ENCODE measurements at places on chromosomes 1 and 21.

DNA sequence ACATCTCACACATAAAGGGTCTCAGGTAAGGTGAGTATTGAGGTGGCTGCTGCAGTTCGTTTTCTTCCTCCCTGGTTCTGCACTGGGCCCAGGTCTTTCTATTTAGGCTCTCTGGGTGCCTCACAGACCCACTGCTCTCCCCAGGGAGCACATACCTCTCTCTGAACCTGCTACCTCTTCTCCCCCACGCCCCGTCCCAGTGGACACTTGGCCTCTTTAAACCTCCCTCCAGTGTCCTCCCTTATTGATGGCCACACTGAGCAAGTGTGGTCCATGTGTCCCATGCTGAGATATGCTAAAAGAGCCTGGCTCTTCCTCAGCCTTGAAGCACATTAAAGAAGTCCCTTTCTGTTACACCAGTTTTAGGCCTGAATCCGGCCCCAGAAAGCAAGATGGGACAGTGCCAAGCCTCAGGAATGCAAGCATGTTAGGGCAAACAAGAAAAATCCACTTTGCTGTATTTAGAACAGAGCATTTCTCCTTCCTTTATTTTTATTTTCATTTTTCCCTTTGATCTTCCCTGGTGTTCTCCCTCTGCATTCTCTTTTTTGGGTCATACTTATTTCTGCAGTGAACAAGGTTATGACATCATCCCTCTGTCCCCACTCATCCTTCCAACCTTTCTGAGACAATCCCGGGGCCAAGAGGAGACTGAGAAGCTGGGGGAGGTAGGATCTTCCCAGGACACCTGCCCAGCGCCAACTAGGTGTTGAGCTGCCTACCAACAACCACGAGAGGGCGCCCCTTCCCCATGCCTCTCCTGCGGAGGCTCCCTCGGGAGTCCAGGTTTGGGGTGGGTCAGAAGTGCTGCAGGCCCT lies 5.0 kb upstream of the CHI3L2 start:
- peak; percentile 65 for DNase-seq

DNA sequence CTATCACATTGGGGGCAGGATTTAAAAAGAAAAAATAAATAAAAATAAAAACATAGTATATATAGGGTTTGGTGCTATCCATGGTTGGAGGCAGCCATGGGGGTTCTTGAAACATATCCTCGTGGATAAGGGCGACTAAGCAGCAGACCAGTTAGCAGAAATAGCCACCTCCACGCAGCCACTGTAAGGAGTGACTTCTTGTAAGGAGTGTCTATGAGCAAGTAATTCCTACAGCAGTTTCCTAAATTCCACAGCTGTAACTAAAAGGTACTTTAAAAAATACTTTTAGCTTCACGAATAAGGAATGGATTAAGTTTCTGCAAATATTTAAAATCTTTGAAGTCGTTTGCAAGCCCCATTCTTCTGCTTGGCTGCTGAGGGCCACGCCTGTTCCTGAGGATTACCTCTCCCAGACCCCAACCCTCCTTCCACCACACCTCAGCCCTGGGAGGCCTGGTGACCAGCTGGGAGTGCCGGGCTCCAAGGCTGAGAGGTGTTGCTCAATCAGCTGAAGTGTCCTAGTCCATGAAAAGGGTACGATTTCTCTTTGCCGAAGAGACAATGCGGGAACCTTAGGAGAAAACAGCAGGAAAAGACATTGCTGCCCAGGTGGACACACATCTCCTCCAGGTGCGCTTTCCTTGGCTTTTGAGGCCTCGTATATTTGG lies 115.3 kb downstream of the ADSS2 start:
- DNase-seq: no peak

GRCh38 chr1:180218806-180219765 lies 11.0 kb upstream of the LHX4 start:
- DNase-seq: no peak

- DNase-seq: peak; percentile 78
Measured at GRCh38 chr1:154669464-154670282, 61.7 kb upstream of the ADAR start.

DNA sequence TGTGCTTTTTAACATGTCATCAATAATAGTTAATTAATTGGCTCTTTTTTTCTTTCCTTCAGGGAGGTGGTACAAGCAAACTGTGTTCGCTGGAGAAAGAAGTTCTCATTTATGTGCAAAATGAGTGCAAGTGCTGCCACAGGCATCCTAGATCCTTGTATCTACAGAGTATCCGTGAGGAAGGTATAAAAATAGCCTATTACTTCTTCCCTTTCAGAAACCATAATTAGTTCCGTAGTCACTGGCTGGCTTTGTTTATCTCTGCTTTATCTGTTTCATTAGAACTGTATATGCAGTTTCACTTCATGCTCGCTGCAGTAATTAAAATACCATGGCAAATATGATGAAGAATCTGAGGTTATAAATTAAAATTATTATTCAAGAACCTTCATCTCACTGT lies 40.6 kb downstream of the EEIG2 start:
- no peak for DNase-seq

- DNase-seq: peak; percentile 85
Measured at GRCh38 chr21:24590261-24590660, 1017.0 kb downstream of the MRPL39 start.

- DNase-seq: peak; percentile 50
Measured at GRCh38 chr1:152185544-152186391, 26.7 kb upstream of the RPTN start.

- no peak for DNase-seq
Measured at GRCh38 chr1:193111641-193112090, 6.5 kb upstream of the GLRX2 start.

Data from NCI-H1092 treated with DMSO at 0.1 percent for 48 hours (cell line).